ENCODE measurements at places on chromosomes 13 and 19.

DNA sequence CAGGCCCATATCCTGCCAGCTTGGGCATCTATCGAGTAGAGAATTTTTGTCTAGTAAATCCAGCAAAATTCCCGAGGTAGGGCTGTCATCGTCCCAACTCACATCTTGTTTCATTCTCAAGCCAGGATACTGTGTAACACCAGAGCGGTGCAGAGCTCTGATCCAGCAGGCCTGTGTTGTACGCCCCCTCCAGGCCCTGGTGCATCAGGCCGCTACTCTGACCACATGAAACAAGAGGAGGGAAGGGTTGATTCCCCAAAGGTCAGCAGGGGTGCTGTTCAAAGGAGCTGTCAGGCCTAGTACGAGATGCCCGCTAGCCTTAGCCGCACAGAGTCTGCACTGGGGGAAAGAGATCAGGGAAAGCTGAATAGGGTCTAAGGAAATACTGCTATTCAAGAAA, 276.0 kb downstream of the SLC7A1 start:
- no peak for DNase-seq

- no peak for DNase-seq
Observed at GRCh38 chr13:112441226-112441625, 65.1 kb downstream of the SPACA7 start.

DNA sequence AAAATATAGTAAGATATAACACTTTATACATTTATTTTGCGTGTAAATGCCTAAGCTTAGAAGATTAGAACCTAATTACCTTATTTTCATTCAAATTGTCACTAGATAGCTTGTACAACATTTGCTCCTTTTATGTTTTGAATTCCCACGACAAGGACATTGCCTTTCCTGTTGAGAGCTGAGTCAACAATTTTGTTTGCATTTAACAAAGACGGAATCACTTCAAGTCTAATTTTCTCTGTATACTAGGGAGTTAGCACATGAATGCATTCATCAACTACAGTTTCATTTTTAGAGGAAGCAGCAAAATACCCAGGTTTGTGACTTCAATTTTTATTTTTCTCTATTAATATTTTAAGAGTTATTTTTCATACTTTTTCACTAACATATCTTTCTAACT, 48.7 kb upstream of the PCCA start:
- no peak for DNase-seq

DNA sequence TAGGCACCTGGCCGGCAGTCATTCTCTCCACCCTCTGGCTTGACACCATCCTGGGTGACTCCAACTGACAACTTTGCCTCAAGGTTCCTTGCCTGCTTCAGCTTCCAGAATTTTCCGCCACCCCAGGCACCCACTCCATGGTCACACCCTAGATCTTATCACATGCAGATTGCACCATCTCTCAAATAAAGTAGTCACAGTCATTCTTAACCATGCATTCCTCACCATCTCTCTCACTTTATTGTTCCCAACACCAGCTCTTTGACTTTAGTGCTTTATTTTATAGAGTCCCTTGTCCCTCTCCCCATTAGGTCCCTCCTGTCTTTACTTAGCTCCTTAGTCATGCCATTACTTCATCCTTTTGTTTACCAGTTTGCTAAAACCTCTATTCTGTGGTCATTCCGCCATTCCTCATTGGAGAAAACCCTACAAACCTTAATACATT, 351.7 kb downstream of the SPRY2 start:
- DNase-seq = no peak

DNA sequence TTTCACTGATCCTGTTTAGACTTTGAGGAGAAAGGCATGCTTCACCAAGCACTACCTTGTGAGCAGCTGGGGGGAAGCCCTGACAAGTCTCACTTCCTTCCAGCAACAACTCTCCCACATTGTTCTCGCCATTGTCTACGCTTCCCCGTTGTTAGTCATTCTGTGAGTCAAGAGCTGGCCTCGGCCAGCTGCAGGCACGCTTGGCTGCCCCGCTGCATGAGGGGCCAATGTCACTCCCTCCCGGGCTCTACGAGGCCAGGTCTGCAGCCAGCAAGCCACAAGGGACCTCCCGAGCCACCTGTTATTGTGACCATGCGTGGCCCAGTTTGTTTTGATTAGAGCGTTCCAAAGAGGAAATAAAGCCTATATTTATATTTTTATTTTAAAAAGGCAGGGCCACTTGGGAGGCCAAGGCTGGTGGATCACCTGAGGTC, 220.9 kb downstream of the FOXO1 start:
- no peak for DNase-seq

GRCh38 chr19:32875428-32875827, 5.9 kb upstream of the SLC7A9 start:
- DNase-seq = no peak

DNA sequence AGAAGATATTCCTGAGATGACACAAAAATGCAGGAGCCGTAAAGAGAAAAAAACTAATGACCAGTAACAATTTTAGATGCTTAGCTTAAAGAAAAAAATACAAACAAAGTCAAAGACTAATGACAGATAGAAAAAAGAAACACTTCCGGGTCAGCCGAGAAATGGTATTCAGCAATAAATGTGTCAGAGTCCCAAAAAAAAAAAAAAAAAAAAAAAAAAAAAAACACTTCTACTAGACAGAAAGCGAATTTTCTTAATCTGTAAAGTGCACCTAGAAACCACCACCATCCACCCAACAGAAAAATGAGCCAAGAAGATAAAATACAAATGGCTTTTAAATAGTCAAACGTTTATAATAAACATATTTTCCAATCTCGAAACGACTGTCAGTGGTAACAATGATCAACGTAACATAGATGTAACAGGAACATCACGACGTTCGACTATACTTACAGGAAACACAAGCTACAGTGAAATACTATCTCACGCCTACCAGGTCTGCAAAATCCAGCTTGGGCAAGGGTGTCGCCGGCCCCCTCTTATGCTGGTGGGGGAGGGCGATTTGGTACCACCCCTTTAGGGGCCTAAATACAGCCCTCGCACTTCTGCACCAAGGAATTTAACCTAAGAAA, 10.6 kb downstream of the ABHD17A start:
- no peak for DNase-seq

GRCh38 chr19:7507884-7508283, 8.0 kb upstream of the ZNF358 start:
- no peak for DNase-seq

DNA sequence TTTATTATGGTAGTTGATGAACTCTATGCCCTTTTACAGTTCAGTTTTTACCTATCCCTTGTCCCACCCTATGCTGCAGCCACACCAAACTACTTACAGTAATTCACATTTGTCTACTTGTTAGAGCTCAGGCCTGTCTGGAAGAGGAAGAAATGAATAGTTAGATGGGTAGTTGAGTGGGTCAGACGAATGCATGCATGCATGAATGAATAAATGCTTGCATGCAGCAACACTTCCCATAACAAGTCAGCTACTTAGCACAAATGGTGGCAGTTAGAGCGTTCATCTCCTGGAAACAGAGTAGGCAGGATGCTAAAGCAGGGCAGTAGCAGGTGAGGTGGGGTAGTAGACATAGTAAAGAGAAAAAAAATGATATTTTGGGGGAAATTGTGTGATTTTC, 322.3 kb downstream of the NDFIP2 start:
- no peak for DNase-seq

GRCh38 chr13:26230703-26231102, 8.6 kb upstream of the RNF6 start:
- DNase-seq = no peak

DNA sequence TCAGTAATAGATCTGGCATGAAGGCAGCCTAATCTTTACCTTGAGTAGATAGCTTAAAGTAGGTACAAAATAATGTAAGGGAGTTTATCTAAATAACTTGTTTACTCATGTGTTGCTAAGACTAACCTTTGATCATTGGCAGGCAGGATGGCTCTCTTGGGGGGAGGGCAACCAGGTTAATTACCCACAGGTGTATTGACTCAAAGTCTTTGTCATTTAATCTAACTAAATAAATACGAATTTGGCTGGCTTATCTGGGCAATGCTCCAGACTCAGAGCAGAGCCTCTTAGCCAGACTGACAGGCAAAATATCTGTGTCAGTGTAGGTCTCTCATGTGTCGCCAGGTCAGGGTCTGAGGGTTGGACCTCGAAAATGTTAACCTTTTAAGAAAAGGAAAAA, 283.4 kb upstream of the KLHL1 start:
- no peak for DNase-seq
